NCI-H1694 treated with DMSO at 0.1 percent for 48 hours (cell line): ENCODE measurements at places on chromosomes 6 and 20.
A peak's percentile ranks its signal among the peaks of the same experiment; 100 is the strongest.

DNA sequence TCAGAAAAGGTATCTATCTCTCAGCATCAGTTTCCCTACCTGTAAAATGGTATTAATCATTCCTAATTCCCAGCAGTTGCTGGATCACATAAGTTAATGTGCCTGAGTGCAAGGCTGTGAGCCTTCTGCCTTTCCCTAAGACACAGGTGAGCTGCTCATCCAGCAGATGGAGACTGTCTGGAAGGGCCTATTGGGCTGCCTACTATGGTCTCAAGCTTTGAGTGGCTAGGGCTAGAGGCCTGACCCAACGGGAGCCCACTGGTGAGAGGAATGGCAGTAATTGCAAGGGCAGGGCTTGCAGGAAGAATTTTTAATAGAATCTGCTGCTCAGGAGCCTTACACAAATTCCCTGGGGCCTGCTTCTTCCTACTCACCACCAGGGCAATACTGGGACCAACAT is 4.3 kb downstream of the KHDC1 start:
- DNase-seq: no peak

DNA sequence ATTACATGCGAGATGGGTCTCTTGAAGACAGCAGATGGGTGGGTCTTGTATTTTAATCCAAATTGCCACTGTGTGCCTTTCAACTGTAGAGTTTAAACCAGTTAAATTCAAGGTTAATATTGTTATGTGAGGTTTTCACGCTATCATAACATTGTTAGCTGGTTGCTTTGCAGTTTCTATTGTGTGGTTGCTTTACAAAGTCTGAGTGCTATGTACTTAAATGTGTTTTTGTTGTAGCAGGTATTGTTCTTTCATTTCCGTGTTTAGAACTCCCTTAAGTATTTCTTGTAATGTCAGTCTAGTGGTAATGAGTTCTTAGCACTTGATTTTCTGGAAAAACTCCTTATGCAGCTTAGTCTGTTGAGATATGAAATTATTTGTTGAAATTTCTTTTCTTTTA is 193.3 kb downstream of the MOXD1 start:
- DNase-seq: no peak

GRCh38 chr6:83138118-83138722 is 54.8 kb downstream of the PGM3 start:
- DNase-seq: no peak

DNA sequence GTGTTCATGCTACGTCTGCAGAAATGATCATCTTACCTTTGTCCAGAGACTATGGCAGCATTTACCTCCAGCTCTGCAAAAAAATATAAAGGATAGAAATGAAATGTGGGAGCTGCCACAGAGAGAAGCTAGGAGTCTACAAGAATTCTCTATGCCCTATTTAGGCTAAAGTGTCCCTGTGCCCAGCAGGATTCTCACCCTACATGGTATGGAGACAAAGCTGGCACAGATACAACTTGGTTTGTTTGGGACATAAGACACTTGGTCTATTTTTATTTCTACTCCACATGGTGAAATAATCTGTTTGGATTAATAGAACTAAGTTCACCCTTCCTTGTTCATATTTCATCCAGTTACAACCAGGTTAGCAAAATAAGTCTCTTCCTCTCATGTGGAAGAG is 28.4 kb downstream of the TP53INP2 start:
- DNase-seq: no peak

DNA sequence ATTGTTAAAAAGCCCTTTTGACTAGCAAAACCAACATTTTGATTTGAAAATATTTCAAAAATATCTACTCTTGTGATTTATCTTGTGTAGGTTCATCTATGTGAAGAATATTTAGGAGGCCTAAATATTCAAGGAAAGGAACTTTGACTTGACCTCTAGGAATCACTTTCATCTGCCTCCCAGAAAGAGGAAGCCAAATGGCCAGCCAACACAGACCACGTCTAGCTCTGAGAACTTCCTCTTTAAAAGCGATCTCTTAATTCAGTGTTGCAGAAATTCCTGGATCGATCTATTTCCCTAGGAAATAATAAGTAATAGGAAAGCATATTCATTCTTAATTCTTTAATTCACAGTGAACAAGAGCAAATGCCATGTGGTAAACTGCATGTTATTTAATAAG is 9.6 kb upstream of the MOXD1 start:
- DNase-seq: no peak

DNA sequence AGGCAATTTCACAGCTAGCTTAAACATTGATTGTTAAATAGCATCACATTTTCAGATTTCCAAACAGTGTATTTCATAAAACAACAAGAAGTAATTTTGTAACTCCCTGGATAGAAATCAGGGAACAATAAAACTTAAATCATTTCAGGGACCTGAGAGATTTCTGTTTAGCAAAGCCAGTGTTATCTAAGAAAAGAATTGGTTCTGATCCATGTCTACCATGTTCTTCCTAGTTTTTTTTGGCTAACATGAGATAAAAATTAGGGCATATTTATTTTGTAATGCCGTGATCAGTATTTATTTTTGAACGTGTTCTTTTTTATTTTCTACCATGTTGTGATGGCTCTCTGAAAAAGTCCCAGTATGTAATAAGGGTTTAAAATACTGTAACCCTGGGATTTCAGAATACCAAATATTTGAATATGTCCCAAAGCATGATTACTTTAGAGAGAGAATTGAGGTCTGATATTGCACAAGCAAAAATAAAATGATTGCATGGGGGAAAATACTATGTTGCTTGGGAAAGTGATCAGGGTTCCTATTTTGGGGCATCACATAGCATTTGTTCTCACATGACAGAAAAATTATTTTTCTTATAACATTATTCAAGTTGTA is 188.7 kb upstream of the CEP162 start:
- no peak for DNase-seq

DNA sequence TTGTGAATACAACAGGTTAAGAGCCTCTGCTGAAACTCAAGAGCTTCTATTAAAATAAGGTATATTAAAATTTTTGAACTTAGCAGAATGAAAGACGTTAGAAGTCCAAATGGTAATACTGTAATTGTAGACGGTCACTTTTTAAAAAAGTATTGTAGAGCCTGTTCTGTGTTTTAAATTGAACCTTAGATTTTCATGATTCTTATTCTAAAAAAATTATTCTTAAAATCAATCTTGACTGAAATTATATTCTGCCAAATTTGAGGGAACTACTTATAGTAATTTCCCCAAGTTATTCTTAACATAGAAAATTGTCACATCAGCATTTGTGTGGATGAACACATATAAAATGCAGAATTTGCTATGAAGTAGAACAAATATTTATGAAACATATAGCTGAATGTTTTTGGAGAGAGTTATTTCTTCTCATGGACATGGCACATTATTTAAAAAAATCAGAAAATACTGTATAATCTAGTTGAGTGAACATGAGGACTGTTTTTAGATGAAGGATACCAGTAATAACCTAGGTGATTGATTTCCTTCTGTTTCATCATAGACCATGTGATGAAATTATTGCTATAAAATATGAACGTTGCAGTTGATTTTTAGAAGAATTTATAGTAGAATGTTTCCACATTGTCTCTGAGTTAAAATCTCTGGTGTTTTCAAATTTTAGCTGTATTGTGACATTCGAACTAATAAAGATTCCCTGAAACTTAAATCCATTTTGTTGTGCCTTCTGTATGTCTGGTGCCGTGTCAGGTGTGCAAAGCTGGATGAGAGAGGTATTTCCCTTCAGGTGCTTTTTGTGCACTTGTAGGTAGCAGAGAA is 2.8 kb downstream of the TBPL1 start:
- no peak for DNase-seq

GRCh38 chr6:157710604-157711003 is 112.4 kb upstream of the SNX9 start:
- no peak for DNase-seq

GRCh38 chr6:49913636-49914375 is 47.5 kb upstream of the CRISP1 start:
- DNase-seq: no peak

GRCh38 chr6:167148021-167148420 is 9.8 kb downstream of the GPR31 start:
- no peak for DNase-seq

DNA sequence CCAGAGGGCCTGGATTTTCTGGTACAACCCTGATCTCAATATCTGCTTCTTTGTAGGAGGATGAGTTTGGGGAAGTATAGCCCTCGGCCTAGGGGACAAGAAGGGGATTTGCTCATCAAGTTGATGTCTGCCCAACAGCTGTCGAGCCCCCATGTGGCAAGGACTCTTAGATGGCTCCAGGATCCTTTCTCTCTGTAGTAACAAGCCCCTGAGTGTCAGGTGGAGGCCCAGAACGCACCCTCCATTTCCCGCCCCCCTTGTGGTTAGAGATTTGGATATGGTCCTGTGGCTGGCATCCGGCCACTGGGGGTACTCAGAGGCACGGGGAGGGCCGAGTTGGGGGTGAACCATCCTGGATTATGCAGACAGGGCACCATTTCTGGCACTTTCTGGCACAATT is 50.1 kb downstream of the CTCFL start:
- no peak for DNase-seq

- no peak for DNase-seq
These were observed 185.9 kb downstream of the DST start for GRCh38 chr6:56456785-56457184.

DNA sequence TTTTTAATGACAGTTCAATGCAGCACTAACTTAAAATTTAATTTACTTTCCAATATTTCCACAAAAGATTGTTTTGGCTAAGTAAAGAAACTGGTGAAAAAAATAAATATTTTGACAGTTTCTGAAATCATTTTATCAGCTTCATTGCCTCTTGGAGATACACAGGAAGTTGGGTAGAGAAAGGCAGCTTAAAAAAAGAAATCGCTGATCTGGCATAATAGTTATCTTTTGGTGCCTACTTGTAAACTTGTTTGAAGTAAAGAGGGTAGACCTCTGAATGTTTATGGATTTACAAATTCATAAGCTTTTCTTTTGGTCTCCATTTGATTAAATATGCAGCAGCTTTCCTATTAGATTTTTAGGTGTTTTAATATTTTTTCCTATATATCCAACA is 103.4 kb downstream of the RTN4IP1 start:
- no peak for DNase-seq

DNA sequence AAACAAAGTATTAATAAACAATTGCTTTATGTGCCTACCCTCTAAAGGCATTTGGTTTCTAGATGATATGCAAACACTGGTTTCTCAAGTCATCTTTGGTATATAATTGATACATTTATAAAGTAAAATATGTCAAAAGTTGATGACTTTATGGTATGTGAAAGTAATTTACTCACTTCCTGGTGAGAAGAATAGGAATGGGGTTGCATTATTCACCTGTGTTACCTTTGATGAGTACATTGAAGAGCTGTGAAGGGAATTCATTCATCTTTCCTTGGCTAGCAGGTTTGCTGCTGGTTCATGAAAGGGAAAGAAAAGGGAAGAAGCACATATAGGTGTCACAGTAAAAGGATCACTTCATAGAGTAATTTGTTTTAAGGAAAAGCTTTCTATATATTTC is 20.4 kb downstream of the RNF217 start:
- DNase-seq: no peak

- DNase-seq: peak; percentile 1
These were observed 313.4 kb upstream of the MOCS1 start for GRCh38 chr6:40247516-40248115.

- DNase-seq: no peak
These were observed 62.8 kb downstream of the ZFAND3 start for GRCh38 chr6:37882292-37882691.

DNA sequence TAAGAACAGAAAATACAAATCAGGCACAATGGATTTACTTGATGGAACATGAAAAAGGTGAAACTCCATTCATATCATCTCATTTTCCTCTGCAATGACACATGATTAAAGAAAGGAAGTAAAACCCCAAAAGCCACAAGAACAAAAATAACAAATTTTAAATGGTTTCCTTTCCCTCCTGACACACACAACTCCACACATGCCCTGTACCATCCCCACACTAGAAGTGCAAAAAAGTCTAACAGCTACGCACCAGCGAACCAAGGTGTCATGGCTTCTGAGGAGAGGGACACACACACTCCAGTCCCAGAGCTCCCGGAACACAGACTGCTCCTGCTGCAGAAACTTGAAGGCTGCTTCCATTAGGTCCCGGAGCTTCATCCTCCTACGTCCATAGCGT is 25.3 kb downstream of the MDN1 start:
- no peak for DNase-seq

GRCh38 chr6:88141561-88142296 is 24.4 kb downstream of the CNR1 start:
- DNase-seq: no peak

- no peak for DNase-seq
These were observed 105.7 kb downstream of the LCA5 start for GRCh38 chr6:79431537-79431933.

- no peak for DNase-seq
These were observed 4.8 kb upstream of the ANKRD66 start for GRCh38 chr6:46741910-46742309.

GRCh38 chr6:141988954-141989705 is 143.6 kb upstream of the GJE1 start:
- peak; percentile 23 for DNase-seq

GRCh38 chr6:165573671-165574070 is 89.4 kb downstream of the PDE10A start:
- DNase-seq: no peak

DNA sequence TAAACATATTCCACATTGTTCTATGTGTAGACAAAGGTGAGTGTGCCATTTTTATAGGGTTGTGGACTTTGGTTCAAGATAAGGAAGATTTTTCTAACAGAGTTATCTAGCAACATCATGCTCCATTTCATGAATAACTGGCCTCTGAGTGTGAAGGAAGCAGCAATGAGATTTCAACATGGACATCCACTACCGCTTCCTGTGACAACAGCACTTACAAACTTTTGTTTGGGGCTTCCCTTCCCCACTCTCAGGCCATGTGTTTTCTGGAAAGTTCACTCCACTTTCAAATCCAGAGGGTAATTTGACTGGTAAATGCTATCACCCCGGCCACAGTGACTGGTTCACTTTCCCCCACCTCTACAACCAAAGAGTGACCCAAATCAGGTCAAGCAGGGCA is 38.1 kb upstream of the PROKR2 start:
- DNase-seq: no peak

- DNase-seq: no peak
These were observed 75.2 kb downstream of the DST start for GRCh38 chr6:56567501-56567900.

DNA sequence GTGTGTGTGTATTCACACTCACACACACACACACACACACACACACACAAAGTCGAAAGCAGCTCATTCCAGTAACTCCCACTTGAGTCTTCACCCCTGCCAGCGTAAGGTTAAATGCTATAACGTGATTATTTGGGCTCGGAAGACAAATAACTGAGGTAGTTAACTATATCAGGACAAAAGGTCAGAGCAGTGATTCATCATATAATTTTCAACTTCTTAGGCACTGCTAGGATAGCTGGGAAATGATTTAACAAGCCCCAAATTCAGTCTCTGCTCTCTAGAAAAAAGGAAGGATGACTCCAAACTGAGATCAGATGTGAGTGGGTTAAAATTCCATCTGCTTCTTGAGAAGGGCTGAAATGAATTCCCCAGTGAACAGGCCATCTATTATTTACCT is 30.7 kb downstream of the HDGFL1 start:
- no peak for DNase-seq

- no peak for DNase-seq
These were observed 259.6 kb downstream of the FOXC1 start for GRCh38 chr6:1869308-1869707.
